ENCODE measurements at places on chromosomes 7 and 10.

- no peak for DNase-seq
Measured at GRCh38 chr10:33085313-33085833, 127.3 kb upstream of the ITGB1 start.

- no peak for DNase-seq
Measured at GRCh38 chr10:58747687-58748086, 235.0 kb downstream of the BICC1 start.

- no peak for DNase-seq
Measured at GRCh38 chr10:34288634-34289033, 526.5 kb downstream of the PARD3 start.

DNA sequence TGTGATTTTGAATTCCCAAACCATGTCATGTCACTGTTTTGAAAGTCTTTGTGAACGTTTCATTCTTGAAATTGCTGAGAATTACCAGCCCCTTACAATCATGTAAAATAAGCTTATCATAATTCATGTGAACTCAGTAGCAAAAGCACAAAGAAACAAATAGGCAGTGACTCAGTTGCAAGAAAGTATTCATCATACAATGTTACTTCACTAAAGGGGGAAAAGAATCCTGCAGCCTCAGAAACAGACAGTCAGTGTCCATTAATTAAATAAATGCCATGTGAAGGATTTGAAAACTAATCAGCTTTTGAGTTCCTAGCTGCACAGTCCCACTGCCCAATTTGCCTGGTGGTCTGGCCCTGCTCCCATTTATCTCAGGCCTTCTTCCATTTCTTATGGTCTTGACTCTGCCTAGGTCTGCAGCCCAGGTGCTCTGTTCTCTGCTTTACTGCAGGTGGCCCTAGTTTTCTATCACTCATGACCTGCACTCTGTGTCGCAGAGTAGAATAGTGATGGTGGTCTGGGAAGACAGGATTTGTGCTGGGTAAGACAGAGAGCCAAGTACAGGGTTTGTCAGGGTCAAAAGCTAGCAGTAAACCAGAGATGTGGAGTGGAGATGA lies 99.7 kb downstream of the PLCE1 start:
- no peak for DNase-seq

DNA sequence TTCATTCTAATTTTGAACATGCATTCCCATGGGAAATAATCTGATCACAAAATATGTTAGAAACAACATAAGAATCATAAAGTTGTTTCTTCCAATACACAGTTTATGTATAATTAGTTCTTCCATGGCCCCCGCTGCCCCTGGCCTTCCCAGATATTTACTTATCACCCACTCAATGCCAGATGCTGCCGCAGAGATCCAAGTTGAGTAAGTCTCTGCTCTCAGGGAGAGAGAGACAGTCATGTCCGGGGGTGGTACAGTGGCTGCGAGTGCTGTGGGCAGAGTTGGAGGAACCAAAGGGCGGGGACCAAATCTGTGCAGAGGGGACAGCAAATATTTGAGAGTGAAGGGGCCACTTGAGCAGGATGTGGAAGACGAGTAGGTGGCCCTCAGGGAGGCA lies 37.1 kb downstream of the COL26A1 start:
- DNase-seq: no peak

- DNase-seq: no peak
Measured at GRCh38 chr7:80731281-80731680, 92.8 kb downstream of the CD36 start.

DNA sequence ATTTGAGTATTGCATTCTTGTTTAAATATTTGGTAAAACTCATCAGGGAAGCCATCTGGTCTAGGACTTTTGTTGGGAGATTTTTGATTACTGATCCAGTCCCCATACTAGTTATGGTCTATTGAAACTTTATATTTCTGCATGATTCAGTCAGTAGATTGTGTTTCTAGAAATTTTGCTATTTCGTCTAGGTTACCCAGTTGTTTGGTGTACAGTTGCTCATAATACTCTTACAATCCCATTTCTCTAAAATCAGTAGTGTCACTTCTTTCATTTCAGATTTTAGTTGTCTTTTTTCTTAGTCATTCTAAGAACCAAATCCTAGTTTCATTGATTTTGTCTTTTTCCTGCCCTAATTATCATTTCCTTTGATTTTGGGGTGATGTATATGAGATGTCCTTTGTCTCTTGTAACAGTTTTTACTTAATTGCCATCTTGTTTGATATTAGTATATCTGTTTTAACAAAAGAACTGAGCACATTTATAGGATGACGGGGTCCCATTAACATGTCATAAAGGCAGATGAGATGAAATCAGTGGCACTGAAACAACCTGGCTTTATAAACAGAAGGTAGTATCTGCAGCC lies 7.9 kb downstream of the MALSU1 start:
- no peak for DNase-seq

DNA sequence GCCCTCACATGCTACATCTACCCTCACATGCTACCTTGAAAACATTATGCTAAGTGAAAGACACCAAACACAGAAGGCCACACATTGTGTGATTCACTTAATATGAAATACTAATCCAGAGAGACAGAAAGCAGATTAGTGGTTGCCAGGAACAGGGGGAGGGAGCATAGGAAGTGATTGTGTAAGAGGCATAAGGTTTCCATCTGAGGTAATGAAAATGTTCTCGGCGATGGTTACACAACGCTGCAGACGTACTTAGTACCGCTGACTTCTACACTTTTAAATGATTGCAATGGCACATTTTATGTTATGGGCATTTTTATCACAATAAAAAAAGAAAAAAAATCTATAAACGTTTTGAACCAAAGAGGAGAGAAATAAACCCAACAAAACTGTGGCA lies 742.3 kb downstream of the TYW1 start:
- DNase-seq: no peak

DNA sequence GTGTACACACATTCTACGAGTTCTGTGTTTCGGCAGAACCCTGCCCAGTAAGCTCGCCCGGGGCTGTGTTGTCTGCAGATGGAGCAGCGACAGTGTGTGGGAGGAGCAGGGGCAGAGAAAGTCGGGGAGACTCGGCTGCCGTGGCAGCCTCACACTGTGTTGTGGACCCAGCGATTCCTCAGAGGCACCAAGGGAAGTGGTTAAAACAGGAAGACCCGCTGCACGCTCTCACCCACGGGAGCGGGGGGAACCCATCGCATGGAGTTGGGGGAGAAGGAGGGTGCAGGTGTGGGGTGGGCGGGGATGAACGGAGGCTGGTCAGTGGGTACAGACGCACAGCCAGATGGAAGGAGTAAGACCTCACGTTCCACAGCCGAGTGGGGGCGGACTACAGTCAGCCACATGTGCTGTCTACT lies 250.2 kb downstream of the ELFN1 start:
- no peak for DNase-seq

DNA sequence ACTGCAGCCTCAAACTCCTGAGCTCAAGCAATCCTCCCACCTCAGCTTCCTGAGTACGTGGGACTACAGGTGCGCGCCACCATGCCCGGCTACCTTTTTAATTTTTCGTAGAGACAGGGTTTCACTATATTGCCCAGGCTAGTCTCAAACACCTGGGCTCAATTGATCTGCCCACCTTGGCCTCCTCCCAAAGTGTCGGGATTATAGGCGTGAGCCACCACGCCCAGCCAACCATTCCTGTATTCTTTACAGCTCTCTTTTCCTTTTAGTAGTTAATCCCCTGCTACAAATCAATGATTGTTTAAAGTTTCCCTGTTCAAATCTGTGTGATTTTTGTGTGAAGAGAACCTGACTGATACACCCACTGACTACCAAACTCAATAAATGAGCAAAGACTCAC lies 75.4 kb upstream of the SVIL start:
- DNase-seq: no peak

- DNase-seq: no peak
Measured at GRCh38 chr7:94003446-94004023, 620 bp downstream of the BET1 start.

DNA sequence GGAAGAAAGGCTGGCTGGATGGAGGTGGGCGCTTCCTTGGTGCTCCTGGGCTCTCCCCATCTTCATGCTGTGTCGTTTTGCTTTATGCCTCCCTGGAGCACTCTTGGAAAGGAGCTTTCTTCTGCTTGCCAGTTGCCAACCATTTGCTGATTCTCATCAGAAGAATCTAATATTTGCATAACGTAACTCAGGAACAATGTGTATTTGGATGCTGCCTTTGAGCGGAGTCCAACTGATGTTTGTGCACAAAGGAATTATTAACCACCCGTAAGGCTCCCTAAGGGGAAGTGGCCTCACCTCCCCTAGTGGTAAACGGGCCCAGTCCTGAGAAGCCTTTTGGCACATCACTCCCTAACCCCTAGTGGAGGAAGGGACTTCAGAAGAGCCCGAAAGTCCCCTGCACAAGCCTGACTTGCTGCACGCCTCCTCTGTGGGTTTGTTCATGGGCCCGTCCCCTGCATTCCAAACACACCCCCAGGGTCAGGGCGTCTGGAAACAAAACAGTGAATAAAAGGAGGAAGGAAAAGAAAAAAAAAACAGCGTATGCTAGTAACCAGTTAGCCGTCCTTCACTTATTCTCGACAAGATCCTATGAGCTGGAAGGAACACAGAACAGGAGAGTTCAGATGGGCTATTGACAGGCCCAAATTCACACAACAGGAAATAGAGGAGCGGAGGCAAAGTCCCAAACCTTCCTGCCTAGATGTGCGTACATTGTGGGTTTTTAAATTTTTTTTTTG lies 602.2 kb downstream of the LRMDA start:
- DNase-seq: no peak

DNA sequence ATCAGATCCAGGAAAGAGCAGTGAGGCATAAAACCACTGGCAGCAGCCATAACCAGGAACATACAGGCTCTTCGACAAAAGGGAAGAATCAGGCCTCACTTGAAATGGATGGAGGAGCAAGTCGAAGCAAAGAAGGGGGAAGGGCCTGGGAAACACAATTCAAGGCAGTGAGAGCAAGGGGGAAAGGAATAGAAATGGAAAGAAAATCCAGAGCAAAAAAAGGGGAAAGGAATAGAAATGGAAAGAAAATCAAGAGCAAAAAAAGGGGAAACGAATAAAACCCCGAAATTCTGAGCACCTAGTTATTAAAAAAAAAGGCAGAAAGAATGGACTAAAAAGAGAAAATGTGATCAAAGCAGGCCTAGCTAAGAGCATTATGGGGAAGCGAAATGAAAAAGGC lies 24.1 kb upstream of the PRKAR2B start:
- DNase-seq: no peak

- DNase-seq: no peak
Measured at GRCh38 chr10:112365014-112365432, 8.9 kb upstream of the ACSL5 start.

DNA sequence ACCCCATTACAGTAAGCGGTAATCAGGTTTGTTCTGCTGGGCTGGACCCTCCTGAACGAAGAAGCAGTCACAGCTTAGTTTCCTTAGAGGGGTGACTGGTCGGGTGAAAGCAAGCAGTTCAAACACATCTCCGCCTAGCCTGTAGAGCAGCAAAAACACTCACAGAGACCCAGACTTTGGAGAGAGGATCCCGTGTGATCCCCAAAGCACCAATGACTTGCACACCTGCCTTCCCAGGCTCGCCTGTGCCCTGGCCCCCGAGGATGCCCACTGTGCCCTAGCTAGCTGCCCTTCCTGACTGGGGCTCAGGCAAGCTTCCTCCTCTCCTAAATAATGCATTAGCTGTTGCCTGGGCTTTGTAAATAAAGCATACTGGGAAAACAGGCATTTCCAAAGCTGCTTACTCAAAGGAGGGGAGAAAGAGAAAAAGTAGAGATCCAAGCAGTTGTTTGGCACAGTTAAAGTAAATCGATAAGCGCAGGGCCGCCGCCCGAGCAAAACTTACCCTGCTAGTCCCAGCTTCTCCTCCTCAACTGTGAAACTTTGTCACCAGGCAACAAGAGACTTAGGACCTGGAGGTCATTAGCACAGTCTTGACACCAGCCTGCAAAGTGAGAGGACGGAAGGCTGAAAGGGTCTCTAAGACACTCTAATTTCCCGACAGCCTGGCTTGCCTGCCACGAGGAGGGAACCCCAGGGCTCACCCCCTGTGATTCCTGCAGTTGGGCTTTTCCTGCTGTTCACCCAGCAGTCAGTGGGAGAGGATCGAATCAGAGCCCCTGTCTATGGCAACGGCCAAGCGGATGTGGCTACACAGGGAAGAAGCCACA lies 4.8 kb downstream of the LRRC18 start:
- no peak for DNase-seq

- DNase-seq: no peak
Measured at GRCh38 chr10:8986975-8987374, 932.5 kb downstream of the GATA3 start.

DNA sequence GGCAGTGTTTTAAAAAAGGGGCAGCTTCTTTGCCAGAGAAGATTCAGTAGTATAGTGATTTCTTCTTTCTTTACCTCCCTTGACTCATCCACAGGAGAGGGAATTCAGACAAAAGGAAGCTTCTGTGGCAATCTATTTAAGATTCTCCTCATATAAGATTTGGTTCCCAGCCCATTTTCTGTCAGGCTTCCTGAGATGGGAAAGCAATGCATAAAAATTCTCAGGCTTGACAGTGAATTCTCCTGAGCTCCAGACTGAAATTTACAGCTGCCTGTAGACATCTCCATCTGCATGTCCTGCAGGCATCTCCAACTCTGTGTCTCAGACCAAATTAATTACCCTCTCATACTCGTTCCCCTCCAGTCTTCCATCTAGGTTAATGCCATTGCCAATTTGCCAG lies 72.8 kb downstream of the TSPAN12 start:
- DNase-seq: no peak

- no peak for DNase-seq
Measured at GRCh38 chr7:2517026-2517425, 2.5 kb upstream of the LFNG start.

GRCh38 chr10:87053577-87054181 lies 33.6 kb downstream of the FAM25A start:
- DNase-seq: no peak

DNA sequence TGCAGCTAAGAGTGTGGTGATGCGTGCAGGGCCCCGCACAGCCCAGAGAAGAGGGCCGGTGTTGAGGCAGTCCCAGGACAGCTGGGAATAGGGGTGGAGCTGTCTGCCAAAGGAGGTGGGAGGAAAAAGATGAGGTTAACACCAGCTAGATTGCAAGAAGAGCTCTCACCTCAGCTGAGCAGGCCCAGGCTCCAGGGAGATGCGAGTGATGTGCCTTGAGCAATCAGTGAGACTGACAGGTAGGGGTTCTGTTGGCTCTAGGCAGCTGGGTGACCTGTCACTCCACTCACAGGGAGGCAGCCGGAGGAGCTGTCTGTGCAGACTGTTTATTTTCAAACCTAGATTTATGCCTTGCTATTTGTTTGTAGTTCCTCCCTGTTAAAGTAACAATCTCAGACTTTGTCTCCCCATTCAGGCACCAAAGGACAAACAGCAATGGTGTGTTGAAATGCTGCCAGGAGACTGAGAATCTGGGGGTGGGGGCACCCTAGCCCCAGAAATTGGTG lies 205.1 kb upstream of the CXCL12 start:
- DNase-seq: no peak

DNA sequence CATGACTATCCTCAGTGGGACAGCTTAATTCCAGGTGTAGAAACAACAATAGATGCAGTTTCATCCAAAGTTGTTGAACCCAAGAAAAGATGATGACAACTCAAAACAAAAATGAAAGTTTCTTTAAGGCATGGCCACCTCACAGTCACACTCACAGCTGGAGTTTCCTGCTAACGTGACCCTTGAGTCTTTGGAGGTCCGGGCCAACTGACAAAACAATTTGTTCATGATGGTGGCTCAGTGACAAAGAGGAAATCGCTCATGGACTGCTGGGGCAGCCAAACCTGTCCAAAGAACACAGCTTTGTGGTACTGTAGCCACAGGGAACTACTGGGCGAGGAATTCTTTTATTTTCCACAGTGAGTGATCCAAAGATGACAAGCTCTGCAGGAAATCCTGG lies 96.0 kb upstream of the JCAD start:
- peak; percentile 34 for DNase-seq

Data from brain pericyte (primary cell).